ENCODE measurements at places on chromosomes 2 and 18.
A peak's percentile ranks its signal among the peaks of the same experiment; 100 is the strongest.

DNA sequence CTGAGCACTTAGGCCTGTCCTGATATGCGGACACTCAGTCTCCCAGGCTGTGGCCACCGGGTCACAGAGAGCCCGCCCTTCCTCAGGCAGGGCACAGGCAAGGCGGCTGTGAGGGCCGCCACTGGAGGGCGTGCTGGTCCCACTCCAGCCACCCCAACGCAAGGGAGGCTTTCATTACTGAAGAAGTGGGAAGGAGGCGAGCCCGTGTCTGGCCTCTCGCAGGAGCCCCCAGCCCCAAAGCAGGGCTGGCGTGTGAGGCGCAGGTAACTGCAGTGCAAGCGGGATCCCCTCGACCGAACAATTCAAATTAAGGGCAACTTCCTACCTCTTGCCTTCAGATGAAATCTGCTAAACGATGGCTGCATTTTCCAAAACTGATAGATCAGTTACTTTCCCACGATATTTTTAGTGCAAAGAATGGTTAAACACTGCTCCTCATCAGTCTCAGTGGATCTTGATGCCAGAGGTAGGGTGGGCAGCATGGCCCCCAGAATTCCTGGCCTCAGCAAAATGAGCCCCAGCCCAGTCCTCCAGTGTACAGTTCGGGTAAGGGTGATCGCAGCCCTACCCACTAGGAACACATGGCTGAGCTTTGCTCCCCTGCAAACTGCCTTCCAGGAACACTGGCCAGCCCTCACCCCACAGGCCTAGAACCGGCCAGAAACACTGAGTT lies 97.2 kb downstream of the SEPTIN10 start:
- peak; percentile 99 for DNase-seq

DNA sequence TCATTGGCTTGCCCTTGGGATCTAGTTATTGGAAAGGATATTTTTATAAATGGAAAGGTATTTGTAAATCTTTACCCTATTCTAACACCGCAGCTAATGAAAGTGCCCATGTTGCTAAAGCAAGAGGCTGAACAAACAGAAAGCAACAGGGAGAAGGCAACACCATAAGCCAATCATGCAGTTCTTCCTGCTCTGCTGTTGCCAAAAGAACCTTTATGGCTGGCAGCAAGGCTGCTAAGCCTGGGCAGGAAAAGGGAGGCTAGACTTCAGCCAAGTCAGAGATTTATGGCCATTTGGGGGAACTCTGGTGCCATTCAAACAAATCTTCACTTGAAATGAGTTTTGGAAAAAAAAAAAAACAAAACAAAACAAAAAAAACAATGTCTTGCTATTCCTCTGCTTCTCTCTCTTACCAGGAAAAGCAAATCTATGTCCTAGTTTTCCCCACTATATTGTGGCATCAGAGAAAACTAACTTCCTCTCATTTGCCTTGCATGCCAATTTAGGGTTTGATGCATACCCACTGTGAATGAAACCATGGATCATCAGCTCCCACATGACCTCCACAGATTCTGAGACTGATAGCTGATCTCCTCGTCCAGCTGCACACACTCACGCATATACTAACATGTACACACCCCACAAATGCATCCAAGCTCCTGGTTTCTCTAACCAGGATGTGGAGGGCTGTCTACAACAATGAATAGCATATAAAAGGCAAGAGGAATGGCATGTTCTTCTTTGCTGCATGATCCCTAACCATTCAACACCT lies 179.3 kb downstream of the C1D start:
- no peak for DNase-seq

DNA sequence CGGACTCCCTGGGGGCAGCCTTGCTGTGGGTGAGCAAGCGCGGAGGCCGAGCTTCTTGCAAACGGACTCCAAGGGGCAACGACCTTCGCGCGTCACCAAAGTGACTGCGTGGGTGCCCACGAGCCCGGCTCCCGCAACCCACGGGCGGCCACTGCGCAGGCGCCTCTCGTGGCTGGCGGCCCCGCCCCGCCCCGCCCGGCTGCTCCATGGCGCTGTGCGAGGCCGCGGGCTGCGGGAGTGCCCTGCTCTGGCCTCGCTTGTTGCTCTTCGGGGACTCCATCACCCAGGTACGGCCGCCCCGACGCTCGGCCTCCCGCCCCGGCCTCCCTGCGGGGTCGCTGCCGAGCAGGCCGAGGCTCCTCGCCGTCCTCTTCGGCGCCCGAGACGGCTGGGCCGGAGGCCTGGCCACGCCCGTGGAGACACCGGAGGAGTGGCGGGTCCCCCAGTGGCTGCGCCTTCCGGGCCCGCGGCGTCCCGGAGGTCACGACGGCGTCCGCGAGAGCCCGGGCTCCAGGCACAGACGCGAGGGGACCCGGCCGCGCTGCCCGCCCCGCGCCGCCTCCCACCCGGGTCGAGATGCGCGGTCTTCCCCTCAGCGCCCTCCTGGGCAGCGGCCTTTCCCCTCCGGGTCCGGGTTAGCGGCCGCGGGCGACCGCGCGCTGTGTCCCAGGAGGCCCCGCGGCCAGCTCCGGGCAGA lies at the start of gene IAH1:
Gene IAH1, plus strand, starts transcription at position 191 of the 697 bp plus-strand sequence. Its CDS starts 16 bp downstream, at position 207.
- DNase-seq = peak; percentile 76

GRCh38 chr18:22132258-22132657 lies 37.1 kb upstream of the GATA6 start:
- DNase-seq = no peak

GRCh38 chr2:56483081-56483480 lies 299.3 kb downstream of the CCDC85A start:
- no peak for DNase-seq

All from 8988T (cell line).